ENCODE measurements at places on chromosomes 5 and 9.

DNA sequence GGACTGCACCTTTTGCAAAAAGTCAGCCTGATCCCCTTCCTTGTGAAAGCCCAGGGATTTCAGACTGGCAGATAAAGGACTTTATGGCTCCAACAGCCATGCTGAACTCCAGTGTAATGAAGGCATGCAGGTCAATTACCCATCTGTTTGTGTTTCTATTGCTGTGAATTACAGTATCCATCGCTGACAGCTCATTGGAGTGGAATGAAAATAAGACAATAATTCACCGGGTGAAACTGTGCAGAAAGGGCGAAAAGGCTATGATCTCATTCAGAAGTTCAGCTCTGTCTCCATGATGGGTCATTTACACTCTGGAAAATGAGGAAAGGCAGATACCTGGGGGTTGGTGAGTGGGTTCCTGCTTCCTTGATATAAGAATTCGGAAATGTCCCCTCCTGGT, 148.0 kb downstream of the BRINP1 start:
- no peak for DNase-seq

GRCh38 chr9:130971294-130971849, 32.3 kb upstream of the FIBCD1 start:
- DNase-seq, result no peak

- DNase-seq, result no peak
These were observed 5.3 kb upstream of the LCP2 start for GRCh38 chr5:170302653-170303501.

DNA sequence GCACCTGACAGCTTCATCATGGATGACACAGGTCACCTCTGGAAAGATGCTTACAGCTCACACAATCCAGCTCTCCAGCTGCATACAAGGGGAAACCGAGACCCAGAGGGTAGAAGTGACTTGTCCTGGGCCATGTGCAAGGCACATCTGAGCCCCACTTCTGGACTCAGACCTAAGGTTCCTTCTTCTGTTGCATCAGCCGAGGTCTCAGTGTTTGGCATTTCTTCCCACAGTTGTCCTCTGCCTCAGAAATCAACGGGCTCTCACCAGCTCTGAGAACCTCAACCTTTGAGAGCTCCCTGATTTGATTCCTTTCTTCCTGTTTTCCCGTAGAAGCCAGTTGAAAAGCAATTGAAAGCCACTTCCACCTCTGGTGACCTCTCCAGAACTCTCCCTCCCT, 38.7 kb upstream of the COL15A1 start:
- DNase-seq, result no peak

DNA sequence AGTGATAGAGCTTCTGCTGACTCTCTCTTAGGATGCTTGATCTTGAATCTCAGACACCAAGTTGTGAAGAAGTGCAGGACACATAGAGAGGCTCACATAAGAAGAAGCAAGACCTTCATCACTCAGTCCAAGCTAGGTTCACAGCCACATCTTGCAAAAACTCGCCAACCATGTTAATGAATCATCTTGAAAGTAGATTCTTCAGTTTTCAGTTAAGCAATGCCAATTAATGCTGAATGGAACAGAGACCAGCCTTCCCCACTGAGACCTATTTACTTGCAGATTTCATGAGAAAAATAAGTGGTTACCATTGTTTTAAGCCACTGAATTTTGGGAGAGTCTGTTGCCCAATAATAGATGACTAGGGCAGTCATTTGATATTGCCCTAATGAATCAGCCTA, 217.7 kb upstream of the EDIL3 start:
- no peak for DNase-seq

GRCh38 chr5:150254363-150254762, 35.2 kb downstream of the CAMK2A start:
- DNase-seq, result no peak

DNA sequence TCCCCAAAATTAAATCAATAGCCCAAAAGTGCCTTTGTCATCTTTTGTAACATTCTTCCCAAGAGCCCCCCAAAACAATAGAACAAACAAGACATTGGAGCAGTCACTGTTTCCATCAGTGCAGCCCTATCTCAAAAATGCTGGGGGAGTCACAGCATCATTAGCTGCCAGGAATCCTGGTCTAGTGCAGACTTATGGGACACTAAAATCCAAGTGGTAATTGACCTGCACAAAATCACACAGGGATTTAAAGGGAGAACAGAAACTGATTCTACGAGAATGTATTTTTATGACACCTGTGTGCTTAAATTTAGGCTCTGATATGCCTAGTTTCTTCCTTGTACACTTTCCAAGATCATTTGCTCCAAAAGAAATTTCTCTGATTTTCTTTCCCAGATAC, 172.9 kb downstream of the GLIS3 start:
- no peak for DNase-seq

Data from AG04450 (cell line).